ENCODE measurements at places on chromosomes 1 and 21.

DNA sequence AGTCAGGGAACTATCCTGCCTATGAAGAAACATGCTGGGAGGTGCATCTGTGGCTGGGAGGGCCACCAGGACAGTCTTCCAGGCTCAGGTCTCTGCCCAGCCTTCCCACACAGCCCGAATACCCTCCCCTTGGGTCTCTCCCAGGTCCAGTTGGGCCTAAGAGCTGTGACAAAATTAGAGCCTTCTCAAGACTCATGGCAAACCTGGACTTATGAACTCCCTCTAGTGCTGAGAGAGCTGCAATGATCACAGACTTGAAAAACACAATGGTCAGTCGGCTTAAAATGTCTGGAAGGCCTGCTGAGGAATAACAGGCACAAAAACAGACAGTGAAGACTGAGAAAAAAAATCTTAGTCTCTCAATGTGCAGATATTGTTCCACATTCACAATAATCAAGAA is 325.1 kb downstream of the BRINP2 start:
- DNase-seq, result no peak

DNA sequence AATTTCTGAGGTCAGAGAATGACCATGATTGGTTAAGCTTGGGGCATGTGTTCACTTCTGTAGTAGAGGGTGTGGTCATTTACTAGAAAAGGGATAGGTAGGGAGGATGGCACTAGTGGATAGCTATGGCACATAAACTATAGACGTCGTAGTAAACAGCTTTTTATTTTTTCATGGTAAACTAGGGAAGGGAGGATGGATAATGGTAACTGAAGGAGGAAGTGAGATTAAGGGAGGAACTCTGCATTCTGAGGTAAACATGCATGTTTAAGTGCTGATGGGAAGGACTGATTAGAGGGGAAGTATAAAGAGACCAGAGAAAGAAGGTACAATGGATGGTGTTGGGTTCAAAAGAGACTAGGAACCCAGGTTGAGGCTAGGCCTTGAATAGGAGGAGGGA is 26.9 kb downstream of the PTGS2 start:
- no peak for DNase-seq

DNA sequence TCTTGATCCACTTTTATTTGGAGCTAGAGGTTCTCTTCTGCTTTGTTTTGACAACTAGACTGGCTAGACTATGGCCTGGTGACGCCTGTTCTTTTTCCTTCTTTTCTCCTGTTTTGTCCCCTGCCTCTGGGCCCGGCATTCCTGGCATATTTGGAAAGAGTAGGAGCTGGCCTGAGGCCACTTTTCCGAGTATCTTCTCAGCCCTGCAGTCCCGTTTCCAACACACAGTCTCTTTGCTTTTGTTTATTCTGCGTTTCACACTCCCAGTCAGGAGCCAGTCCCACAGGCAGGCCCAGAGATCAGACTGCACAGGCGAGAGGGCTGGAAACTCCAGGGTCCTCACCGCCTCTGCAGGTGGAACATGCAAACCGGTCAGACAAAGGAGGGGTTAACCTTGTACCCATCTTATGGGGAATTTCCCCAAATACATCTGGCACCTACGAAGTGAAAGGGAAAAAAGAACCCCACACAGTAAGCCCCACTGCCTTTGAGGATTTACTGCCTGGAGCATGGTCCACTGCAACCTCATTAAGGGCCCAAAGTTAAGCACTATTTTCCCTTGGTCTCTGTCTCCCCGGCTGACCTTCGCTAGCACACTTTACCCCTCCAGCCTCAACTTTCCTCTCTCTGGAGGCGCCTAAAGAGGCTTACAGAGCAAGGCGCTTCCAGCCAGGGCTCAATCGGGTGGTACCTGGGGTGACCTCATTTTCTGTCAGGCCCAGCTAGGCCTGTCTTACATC is 141.1 kb downstream of the TOMM20 start:
- peak; percentile 67 for DNase-seq

- DNase-seq, result peak; percentile 10
Observed at GRCh38 chr1:86912281-86912900, 1.5 kb downstream of the SELENOF start.

- no peak for DNase-seq
Observed at GRCh38 chr21:34811368-34811767, 142.6 kb downstream of the CLIC6 start.

GRCh38 chr21:39851002-39851618 is 16.1 kb upstream of the PCP4 start:
- DNase-seq, result no peak

- no peak for DNase-seq
Observed at GRCh38 chr1:29835406-29835805, 599.1 kb downstream of the PTPRU start.

GRCh38 chr1:63319046-63320021 is 3.0 kb upstream of the FOXD3 start:
- no peak for DNase-seq

DNA sequence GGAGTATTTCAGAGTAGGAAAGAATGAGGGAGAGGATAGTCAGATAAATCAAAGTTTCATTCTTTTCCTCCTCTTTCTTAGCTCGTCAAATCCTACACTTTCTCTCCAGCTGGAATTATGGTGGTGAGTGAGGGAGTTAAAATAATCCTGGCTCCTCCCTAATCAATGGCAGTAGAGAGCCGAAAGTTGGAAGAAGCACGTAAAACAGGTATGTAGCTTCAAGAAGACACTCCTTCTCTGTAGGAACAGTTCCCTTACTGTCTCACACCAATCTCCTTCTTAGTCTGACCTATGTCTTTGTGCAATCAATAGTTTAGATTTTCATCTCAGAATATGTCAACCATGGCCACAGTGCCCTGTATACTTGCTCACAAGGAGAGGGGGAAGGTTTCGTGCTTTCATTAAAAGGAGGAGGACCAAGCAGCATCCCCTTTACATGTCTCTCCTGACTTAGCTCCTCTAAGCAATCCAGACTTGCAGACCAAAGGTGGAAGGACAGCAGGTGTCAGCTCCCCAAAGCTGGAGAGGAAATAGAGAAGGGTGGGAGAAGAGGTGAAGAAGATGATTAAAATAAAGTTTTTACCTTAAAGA is 878 bp downstream of the MINDY1 start:
- DNase-seq, result no peak

GRCh38 chr1:109636201-109636952 is 16.7 kb downstream of the AMPD2 start:
- no peak for DNase-seq

DNA sequence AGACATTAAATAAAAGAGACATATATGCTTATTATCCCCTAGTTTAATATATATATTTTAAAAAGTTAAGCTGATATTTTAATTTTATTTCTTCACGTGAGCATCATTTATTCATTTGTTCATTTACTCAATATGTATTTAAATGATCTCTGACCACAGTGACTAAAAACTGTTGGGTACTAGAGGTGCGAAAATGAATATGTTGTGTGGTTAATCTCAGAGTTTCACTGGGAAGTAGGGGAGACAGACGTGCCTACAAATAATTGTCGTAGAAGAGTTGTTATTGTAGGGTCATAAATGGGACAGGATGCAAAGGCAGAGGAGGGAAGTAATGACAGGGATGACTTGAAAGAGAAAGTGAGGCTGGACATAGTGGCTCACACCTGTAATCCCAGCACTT is 213.0 kb upstream of the CACYBP start:
- DNase-seq, result no peak

DNA sequence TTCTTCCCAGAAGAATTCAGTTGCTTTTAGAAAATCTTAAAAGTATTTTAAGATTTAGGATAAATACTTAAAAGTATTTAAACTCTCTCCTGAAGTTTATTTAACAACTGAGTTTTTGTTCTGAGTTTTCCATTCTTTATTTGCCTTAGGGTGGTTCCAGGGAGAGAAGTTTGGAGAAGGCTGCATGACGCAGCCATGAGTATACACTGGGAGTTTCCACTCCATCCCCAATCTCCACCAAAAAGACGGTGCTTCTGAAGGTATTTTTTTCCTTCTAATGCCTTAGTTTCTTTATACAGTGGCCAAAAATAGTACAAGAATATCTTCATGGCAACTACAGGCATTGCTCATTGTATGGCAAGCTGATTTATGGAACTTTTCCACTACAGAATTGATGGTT is 122.7 kb downstream of the ST6GALNAC5 start:
- no peak for DNase-seq

- no peak for DNase-seq
Observed at GRCh38 chr1:67110352-67110751, 24.4 kb downstream of the C1orf141 start.

GRCh38 chr1:151166505-151166956 is 587 bp downstream of the SCNM1 start:
- peak; percentile 14 for DNase-seq

- DNase-seq, result no peak
Observed at GRCh38 chr1:8025671-8026144, 401 bp downstream of the ERRFI1 start.

DNA sequence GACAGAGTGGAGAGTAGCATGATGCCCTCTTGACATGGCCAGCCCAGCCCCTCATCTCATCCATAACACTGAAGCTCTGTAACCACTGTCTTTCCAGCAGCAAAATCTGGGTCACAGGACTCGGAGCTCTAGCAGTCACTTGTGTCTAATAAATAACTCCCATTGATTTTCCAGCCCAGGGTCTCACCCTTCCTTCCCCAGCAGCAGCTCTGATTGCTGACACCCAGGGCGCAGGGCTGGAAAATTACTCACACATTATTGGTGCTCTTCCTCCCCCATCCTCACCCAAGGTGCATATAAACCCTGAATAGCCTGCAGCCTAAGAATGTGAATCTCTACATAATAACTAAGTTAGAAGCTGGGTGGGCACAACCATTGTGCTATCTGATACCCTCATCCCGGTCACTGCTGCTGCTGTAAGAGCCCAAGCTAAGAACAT is 21.1 kb upstream of the OR10J5 start:
- DNase-seq, result no peak

DNA sequence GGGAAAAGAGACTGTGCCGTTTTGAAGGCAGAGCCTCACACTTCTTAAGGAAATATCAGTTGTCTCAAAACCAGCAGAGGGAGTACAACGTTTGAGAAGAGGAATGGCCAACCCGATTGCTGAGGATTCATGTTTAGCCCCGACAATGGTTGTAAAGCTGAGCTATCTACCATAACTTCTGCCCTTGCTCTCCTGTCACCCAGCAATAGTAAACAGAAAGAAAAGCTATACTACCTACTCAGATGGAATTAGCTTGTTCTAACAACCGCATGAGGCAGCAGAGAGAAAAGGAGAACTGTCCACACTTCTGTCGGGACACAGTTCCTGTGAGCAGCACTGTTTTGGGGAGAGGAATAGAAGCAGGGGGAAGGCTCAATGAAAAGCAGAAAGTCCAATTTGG is 91.2 kb downstream of the SLC45A1 start:
- peak; percentile 60 for DNase-seq

DNA sequence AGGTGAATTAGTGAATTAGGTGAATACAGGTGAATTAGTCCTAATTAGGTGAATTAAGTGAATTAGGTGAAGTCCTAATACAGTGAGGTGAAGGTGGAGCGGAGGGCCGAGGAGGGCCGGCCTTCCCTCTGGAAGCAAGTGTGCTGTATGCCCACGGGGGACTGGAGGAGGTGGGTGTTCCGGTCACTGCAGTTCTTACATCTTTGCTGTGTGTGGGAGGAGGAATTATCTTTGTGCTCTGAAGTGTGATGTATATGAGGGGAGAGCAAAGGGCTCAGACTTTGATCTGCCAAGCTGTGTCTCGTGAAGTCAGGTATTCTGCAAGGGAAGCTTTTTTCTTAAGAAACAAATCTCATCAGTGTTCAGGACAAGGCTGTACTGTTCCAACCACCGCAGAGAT is 45.4 kb downstream of the AGPAT3 start:
- no peak for DNase-seq

DNA sequence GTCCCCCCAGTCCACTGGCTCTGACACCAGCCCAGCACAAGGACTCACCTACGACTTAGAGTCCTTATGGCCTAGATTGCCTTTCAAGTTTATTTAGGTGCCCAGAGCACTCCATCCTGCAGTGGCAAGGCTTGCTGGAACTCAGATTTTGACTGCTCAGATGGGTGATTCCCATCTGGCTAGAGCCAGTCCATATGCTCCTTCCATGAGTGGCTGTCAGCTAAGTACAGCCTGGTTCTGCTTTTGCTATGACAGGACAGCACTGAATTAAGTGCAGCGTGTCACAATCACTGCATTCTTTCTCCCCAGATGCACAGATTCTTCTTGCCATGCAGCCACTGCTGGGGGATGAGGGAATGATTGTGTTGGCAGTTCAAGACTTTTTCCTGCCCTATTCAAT is 43.8 kb downstream of the GPR52 start:
- no peak for DNase-seq

DNA sequence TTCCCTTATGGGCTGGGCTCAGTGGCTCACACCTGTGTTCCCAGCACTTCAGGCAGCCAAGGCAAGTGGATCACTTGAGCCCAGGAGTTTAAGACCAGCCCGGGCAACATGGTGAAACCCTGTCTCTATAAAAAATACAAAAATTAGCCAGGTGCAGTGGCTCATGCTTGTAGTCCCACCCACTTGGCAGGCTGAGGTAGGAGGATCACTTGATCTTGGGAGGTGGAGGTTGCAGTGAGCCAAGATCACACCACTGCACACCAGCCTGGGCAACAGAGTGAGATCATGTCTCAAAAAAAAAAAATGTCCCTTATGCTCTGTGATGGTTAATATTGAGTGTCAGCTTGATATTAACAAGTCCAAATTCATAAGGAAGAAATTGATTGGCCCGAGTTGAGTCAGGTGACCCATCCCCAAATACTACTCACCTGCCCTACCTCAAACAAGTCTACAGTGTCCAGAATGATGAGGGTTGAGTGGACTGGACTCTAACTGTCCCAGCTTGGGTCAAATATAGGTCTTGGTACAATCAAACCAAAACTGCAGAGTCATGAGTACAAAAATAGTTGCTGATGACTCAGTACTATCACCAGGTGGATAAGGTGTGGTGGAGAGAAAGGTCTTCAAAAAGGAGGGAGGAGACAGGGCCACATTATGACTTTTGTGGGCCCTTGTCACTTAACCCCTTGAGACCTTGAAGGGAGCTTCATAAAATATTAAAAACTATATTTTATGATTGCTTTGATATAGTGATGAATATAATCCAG is 161.0 kb downstream of the ZNF326 start:
- no peak for DNase-seq

DNA sequence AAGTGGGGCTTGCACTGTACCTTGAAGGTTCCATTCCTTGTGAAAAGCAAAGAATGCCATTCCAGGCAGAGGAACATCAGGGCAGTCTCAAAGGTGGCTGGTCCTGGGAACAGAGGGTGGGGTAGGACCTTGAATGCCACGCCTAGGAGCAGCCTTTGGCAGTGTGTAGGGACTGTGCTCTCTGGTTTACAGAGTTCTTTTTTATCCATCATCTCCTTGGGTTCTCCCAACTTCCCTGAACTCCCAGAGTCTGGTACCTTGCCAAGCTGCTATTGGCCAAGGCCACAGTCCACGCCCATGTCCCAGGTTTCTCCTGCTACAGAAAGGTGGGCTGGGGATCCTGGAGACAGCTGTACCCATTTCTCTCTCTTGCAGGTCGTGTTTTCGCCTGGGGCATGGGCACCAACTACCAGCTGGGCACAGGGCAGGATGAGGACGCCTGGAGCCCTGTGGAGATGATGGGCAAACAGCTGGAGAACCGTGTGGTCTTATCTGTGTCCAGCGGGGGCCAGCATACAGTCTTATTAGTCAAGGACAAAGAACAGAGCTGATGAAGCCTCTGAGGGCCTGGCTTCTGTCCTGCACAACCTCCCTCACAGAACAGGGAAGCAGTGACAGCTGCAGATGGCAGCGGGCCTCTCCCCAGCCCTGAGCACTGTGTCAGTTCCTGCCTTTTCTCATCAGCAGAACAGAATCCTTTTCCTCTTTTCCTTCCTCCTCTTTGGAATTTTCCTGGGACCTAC is 15.3 kb upstream of the TRNAU1AP start:
- DNase-seq, result no peak

- peak; percentile 29 for DNase-seq
Observed at GRCh38 chr1:72498371-72498770, 216.0 kb upstream of the NEGR1 start.

All from fibroblast of skin of left quadriceps (primary cell).